ENCODE measurements at places on chromosomes 5 and 9.
A peak's percentile ranks its signal among the peaks of the same experiment; 100 is the strongest.

GRCh38 chr9:27495480-27496134 is 28.5 kb upstream of the IFNK start:
- DNase-seq: no peak

DNA sequence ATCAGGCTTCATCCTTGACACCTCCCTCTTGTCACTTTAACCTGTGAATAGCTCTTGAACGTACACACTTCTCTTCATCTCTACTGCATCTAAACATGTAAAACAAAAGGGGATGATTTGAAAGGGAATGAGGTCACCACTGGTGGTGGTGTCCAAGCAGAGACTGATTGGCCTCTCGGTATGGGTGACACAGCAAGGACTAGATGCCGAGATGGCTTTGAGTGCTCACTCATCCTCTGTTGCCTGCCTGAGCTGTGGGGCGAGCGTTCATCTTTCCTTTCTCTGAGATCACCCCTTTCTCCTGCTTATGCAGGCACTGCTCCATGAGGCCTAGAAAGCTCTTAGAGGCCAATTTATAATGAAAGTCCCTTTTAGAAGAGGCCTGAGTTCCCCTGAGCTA is 51.9 kb downstream of the SEC61B start:
- DNase-seq: no peak

DNA sequence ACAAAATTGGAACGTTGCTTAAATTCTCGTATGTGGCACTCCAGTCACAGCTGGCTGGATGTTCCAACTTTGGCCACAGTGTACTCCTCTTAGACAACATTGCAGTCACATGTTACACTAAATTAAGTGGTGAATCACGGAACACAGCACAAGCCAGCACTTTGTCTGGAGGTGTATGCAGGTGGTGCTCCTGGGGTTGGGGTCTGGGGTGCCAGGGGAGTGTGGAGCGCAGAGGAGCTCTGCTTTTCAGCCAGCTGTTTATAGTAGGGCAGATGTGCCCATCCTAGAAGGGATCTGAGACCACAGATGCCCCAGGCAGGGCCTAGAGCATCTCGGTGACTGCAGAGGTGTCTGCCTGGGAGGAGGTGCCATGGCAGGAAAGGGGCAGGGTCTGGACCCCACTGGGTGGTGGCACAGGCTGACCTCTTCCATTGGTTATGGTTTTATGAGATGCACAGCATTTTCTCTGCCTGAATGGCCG is 82.6 kb downstream of the WNK2 start:
- no peak for DNase-seq

GRCh38 chr9:89550346-89550927 is 52.5 kb upstream of the SEMA4D start:
- no peak for DNase-seq

DNA sequence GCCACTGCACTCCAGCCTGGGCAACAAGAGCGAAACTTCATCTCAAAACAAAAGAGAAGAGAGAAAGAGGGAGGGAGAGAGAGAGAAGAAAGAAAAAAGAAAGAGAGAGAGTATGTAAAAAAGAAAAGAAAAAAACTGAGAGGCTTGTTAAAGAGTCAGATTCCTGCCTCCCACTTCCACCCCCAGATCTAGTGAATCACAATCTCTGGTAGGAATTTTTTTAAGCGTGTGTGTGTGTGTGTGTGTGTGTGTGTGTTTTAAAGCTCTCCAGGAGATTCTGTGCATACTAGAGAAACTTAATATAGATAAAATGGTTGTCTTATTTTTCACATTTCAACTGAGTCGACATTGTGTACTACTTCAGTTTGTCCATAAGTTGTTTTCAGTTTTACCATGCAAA is 32.0 kb downstream of the SAR1B start:
- DNase-seq: no peak

GRCh38 chr5:152838241-152838786 is 433.2 kb upstream of the NMUR2 start:
- DNase-seq: no peak

DNA sequence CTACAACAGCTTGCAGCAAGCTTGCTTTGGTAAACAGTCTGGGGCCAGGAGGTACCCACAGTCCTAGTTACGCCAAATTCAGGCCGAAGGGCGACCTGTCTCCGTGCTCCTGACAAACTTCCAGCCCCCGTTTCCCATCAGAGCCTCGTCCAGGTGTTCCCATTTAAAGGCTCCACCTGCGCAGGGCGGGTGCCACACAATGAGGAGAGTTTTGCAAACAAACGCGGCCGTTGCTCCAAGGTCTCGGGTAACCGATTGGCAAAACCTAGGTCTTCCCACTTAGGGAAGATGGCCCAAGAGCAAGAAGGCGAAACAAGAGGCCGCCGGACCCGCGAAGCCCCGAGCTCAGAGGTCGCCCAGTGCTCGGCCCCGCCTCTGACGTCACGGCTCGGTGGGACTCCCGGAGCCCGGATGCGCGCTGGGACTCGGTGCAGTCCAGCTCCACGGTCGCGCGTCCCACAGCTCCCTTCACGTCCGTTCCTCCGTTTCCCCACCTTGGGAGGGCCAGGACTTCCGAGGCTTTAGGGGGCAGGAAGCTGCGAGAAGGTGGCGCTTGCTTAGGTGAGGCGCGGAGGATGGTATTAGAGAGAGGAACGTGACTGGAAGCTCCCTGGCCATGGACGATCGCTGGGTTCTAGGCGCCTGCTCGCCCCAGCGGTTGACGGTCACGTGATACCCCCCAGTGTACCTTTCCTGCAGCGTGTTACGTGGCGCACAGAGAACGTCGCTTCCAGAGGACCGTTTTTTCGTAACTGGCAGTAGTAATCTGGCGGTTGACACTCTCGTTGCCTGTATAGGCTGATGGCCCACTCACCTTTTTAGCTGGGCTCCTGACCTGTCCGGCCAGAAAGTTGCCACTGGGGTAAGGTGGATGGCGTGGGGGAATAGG is 41.8 kb upstream of the KDM4C start:
- peak; percentile 78 for DNase-seq

DNA sequence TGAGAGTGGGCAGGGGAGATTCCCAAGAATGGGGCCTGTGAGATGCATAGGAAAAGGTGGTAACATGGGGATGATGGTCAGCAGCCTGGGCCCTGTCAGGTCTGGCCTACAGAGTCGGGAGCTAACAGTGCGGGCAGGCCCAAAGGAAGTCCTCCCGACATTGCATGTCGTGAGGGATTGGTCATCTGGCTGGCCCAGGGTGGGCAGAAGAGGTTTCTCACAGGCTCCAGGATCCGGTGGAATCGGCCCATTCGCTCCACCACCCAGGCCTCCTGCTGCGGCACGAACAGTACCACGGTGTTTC is 514 bp downstream of the STOML2 start:
- DNase-seq: no peak

- DNase-seq: no peak
Observed at GRCh38 chr5:64766941-64767340, 1.6 kb downstream of the SREK1IP1 start.

- no peak for DNase-seq
Observed at GRCh38 chr9:130989891-130990290, 19.1 kb upstream of the LAMC3 start.
